ENCODE measurements at places on chromosomes 6 and 20.

DNA sequence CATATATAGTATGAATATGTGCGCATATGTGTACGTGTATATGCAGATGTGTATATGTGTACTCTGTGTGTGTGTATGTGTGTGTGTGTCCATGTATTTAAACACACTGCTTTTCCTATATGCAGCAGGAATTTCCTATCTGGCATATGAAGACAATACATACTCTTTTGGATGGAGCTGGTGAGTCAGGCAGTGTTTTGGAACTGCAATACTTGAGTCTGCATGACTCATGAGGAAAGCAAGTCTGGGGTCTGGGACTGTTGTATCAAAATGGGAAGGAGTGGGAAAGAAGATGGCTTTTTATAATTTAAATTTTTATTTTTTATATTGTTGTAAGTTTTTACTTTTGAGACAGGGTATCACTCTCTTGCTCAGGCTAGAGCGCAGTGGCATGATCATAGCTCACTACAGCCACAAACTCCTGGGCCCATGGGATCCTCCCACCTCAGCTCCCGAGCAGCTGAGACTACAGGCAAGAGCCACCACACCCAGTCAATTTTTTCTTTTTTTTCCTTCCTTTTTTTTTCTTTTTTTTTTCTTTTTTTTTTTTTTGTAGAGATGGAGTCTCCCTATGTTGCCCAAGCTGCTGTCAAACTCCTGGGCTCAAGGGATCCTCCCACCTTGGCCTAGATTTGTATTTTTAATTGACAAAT, 72.2 kb downstream of the ATXN1 start:
- DNase-seq, result no peak

DNA sequence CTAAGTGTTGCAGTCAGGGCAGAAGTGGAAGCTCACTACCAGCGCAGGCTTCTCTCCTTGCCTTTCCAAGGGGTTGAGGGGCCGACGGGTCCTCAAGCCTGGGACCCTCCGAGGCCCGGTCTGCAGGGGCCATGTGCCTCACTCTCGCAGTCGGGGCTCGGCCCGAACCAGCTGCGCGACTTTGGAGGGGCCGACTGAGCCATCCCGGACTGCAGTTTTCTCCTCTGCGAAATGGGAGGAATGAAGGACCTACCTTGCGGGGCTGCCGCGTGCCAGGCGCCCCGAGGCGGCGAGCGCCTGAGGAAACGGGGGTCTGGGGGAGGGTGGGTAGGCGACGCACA, 5.6 kb downstream of the LZTS3 start:
- no peak for DNase-seq

DNA sequence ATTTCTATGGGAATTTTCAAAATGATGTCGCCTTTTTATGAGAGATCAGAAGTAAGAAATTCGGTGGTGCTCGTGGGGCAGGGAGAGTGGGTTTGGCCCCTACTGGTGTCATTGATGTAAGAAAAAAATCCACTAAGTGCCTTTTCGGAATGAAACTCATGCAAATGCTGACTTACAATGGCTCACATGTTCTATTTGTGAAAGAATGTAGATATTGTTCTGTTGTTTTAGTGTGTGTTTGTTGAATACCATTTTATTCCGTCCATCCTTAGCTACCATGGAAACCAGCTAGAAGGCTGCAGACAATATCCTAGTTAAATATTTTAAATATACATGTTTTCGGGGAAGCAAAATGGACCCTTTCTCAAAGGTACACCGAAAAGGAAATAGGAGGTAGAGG, 304.9 kb downstream of the TAF4 start:
- no peak for DNase-seq

GRCh38 chr6:155487371-155488130, 31.9 kb upstream of the NOX3 start:
- no peak for DNase-seq

- peak; percentile 19 for DNase-seq
Measured at GRCh38 chr6:170471491-170471890, 81.6 kb downstream of the PSMB1 start.

DNA sequence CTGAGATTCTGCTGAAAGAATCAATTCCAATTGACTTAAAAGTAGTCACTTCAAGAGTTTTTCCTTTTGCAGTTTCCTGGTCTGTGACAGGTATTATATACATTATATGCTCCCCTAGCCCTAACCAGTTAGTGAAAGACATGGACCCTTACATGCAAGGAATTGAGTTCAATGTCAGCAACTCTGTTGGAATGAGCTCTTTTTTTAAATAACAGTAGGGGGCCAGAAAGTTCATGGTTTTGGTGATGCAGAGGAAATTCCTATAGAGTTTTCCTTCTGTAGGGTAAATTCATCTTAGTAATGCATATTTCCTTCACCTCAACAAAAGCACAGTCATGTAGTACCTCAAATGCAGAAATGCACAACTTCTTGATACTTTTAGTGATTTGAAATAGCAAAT, 172.2 kb downstream of the KIF6 start:
- DNase-seq, result no peak
